ENCODE measurements at places on chromosomes 6 and 20.

DNA sequence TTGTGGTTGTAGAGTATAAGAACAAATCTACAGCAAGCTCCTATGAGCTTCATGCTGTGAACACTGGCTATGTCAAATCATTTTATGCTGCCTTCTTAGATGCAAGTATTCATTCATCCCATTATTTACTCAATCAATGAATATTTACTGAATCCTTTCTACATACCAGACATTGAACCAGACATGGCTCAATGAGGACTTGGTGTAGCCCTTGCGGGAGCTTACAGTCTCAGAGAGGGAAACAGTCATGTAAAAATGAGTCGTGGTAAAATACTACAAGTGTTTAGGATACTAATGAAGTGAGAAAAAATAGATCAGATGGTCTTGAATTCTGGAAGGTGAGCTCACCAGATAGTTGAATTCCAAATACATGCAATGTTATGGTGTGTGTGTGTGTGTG, 44.8 kb upstream of the ENPP1 start:
- no peak for DNase-seq

DNA sequence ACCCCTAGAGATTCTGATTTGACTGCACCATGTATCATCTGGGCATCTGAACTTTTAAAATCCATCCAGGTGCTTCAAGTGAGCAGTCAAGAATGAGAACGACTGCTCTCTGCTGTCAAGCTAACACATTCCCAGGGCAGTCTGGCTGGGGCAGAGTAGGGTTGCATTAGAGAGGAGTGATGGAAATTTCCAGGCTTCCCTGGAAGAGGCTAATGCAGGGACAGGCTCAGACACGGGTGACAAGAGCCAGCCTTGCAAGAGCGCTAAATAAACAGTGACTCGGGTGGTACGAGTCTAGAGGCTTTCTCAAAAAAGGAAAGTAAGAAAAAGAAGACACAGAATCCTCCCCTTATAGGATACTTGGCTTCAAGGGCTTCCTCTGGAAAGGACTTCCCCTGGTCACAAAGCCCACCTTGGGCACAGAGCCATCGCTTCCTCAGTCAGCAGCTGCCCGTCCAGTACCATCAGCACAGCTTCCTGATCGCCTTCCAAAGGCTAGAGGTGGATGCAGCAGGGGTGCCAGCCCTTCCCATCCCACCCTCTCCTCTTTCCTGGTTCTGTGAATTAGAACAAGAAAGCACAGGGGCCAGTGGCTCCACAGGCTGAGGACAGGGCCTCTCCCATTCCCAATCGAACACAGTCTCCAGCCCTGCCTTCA, 177.4 kb upstream of the RREB1 start:
- DNase-seq, result no peak

GRCh38 chr6:82088978-82089771, 158.4 kb downstream of the IBTK start:
- no peak for DNase-seq

DNA sequence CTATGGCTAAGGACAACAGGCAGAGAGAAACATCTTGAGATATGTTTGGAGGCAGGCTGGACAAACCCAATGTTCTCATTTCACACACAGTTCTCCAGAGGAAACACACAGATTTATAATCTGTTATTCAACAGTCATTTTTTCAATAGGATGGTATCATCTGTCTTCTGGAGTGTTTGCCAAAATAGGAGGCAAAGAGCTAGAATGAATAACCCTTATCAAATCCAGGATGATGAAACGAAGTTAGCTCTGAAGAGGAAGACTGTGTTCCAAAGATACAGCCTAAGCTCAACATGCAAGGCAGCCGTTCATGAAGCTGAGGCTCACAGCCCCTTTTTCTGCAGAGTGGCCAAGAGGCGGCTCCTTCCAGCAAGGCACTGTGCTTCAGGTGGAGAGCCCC, 70.8 kb downstream of the PPP1R3G start:
- DNase-seq, result no peak

DNA sequence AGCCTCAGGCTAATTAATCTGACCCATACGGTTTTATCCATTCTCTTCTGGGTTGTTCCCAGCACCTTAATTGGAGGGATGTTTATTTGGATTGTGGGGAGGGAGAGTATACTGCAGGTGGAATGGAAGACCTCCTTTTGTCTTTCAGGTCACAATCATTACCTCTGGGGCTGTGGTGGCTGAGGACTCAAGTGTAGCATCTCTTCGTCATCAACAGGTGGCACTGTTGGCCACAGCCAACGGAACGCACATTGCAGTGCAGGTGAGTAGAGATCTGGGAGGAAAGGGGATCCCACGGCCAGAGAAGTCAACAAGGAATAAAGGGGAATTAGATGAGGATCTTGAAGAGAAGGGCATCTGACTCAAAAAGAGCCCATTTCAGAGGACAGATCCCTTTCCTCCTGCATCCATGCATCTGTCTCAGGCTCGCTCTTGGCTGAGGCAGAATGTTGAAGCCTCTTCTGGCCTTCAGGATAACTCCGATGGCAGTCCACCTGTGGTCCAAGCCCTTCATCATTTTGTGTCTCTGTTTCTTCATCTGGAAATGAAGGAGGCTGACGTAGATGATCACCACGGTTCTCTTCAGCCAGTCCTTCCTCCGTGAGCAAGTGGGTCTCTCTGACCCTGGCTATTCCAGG, 3.2 kb upstream of the DEF6 start:
- DNase-seq, result peak; percentile 5

DNA sequence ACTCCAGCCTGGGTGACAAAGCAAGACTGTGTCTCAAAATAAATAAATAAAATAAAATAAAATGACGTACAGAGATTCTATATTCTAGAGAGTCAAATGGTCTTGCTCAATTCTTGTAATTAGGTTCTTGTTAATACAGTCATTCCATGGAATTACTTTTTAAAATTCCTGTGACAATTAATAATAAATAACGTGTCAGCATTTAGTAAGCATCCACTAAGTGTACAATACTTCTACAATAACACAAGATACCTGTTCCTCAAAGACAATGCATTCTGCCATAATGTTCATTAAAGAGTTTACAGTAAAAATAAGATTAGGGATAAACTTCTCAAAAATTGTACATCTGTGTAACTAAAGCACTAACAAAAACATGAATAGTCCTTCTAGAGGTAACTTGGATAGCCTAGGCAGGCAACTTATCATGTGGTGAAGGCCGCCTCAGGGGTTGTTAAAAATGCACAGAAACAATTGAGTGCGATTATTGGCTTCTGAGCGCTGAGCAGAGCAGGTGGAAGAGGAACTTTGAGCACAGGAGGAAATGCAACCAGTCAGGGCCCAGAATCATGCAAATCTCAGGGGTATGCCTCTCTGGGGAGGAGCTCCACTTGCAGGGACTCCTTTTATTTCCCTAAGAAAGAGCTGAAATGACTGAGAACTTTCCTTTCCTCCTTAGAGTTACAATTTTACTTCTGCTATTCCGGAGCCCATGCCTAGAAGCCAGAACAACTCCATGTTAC, 37.1 kb downstream of the QRSL1 start:
- DNase-seq, result no peak

GRCh38 chr6:98904096-98904495, 43.6 kb downstream of the FBXL4 start:
- no peak for DNase-seq

DNA sequence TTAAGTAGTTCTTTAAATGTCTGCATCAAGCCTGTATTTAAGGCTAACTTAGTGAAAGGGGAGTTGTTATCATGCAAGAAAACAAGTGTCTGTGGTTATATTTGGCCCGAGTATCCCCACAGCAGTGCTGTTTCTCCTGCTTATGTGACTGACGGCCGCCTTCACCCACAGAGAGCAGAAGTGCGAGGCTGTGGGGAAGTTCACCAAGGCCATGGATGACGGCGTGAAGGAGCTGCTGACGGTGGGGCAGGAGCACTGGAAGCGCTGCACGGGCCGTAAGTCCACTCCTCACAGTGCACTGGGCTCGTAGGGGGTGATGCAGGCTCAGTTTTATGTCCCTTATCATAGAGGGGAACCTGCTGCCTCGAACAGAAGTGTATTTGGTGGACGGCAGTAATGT, 53.2 kb upstream of the SYNJ2 start:
- DNase-seq, result no peak

DNA sequence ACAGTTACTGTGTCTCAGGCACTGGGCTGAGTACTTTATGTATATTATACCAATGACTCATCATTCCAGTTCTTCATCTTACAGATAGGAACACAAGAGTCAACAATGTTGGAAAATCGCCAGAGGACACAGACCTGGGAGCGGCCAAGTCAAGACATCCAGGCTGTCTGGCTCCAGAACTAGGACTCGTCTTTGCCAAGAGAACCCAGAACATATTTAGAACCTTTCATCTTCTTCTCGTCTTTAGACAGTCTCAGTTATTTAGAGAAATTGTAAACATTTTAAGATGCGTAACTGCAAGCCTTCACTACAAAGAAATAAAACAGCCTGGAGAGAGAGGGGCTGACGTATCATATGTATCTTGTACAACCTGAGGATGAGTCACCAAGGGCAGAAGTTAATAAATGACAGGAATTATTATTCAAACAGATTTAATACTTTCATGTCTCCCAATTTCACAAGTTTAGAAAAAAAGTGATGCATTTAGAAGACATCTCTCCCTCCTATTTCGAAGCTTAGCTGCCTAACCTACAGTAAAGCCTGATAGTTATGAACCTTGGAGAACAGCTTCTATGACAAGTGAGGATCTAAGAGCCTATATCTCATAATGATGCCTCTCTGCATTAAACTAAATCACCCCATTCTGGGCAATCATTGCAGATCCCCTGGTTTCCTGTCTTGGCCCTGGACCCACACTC, 43.4 kb downstream of the SLC22A3 start:
- DNase-seq, result no peak

DNA sequence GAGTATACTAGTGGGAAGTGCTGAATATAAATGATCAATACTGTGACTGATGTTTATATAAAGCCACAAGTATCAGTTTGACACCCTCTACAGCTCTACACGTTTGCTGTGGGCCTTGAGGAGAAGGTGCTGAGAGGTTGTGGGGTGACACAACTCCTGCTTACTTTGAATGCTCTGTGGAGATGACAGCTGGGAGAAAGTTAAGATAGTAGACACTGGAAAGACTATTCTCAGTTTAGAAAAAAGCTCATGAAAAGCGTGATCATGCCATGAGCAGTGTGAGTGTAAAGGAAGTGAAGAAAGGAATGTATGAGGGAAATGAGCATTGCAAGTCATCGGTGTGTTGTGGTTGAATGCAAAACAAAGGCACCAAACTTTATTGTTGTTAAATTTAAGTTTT, 215.8 kb downstream of the UTRN start:
- DNase-seq, result no peak

GRCh38 chr6:43887340-43887858, 117.4 kb downstream of the VEGFA start:
- no peak for DNase-seq

DNA sequence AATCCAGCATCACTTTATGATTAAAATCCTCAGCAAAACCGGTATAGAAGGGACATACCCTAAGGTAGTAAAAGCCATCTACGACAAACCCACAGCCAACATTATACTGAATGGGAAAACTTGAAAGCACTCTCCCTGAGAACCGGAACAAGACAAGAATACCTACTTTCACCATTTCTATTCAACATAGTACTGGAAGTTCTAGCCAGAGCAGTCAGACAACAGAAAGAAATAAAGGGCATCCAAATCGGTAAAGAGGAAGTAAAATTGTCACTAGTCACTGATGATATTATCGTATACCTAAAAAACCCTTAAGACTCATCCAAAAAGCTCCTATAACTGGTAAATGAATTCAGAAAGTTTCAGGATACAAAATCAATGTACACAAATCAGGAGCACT, 33.3 kb downstream of the BLOC1S5 start:
- DNase-seq, result no peak

GRCh38 chr6:61614119-61614518, 671.9 kb downstream of the KHDRBS2 start:
- DNase-seq, result no peak

DNA sequence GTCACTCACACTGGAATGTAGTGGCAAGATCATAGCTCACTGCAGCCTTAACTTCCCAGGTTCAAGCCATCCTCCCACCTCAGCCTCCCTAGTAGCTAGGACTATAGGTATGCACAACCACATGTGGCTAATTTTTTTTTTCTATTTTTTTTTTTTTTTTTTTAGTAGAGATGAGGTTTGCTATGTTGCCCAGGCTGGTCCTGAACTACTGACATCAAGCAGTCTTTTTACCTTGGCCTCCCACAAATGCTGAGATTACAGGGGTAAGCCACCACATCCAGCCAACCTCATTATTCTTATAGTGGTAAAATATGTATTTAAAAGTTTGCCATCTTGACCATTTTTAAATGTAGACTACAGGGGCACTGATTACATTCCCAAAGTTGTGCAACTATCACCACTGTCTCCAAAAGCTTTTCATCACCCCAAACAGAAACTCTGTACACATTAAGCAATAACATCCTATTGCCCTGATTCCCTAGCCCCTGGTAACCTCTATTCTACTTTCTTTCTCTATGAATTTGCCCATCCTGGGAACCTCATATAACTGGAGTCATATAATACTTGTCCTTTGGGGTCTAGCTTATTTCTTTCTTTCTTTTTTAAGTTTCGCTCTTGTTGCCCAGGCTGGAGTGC, 268.0 kb upstream of the JARID2 start:
- DNase-seq, result no peak

DNA sequence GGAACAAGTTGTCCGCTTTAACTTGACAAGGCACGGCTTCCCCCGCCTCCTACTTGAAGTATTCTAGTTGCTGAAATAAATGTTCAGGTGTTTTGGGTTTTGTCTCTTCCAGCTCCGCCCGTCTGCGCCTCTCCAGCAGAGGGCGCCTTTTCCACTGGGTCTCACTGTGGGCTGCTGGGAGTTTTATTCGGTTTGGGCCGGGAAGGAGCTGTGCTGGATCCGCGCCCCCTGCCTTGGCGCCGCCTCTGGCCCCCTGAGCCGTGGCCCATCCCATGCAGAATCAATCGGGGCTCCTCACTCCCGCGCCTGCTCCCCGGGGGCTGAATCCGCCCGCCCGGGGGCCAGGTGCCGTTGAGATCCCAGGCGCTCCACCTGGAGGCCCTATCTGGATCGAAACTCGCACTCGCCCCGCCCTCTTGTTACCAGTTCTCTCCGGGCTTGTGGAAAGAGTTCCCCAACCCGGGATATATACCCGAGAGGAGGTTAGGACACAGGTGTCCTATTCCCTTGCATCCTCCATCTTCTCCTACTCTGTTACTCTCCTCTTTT, 51.0 kb upstream of the TCF21 start:
- peak; percentile 38 for DNase-seq

GRCh38 chr6:15461127-15461944, 201.5 kb downstream of the DTNBP1 start:
- no peak for DNase-seq

GRCh38 chr6:11208267-11208666, 24.2 kb downstream of the NEDD9 start:
- no peak for DNase-seq

DNA sequence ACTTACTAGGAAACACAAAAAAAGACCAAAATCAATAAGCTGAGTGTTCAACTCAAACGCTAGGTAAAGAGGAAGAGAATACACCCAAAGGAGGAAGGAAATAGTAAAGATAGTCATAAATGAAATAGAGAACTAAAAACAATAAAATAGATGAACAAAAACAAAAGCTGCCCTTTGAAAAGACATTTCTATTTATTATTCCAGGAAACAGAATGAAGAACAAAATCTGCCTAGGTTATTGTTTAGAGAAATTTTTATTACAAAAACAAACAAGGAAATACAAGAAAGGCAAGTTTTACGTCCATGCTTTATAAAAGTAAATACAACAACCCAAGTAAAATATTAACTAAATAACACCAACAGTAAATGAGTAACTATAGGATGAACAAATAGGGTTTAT, 20.1 kb downstream of the HLA-DMB start:
- DNase-seq, result no peak

GRCh38 chr20:20489054-20489453, 121.2 kb downstream of the INSM1 start:
- no peak for DNase-seq

- DNase-seq, result no peak
Measured at GRCh38 chr20:61704661-61705060, 361.0 kb downstream of the TAF4 start.
